Stimulated activated CD8-positive, alpha-beta memory T cell treated with anti-CD3 and anti-CD28 coated beads, Interleukin-4, amount 100 ng/mL, for 1 hour (primary cell): ENCODE measurements at places on chromosomes 4 and X.
A peak's percentile ranks its signal among the peaks of the same experiment; 100 is the strongest.

GRCh38 chrX:9857575-9858474 lies 71.6 kb downstream of the SHROOM2 start:
- no peak for DNase-seq

DNA sequence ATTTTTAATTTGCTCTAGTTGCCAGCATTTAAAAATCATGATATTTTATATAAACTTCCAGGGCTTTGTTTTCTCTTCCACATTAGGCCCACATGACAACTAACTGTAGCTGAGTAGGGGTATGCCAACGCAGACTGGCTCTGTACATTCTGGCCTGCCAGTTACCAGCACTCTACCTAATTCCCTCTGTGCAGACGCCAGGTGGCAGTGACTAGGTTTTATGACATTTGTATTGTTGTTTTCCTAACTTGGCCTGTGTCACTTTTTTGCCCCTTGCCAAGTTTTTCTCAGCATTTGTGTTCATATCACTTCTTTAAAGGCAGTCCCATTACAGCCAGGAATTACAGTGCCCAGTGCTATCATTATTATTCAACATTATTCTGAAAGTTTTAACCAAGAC lies 347.5 kb downstream of the NKX6-1 start:
- DNase-seq, result no peak

DNA sequence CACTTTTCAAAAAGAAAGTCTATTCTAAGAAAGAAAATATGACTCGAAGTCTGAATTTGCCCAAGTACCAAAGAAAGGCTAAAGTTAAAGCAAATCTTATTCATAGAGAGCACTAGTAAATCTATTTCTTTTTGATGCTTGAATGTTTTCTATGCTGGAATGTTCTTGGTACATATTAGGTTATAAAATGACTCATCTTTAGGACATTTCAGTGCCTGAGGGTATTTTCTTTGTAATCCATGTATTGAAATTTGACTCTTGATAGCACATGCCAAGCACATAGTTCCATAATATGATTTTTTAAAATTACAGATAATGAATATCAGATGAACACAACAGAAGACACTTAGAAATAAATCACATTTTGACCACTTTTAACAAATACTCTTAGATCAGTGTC lies 232.8 kb downstream of the TRIML1 start:
- no peak for DNase-seq

GRCh38 chr4:972651-973424 lies 531 bp downstream of the DGKQ start:
- peak; percentile 31 for DNase-seq

GRCh38 chr4:47913330-47913729 lies 1.1 kb downstream of the NFXL1 start:
- no peak for DNase-seq

- DNase-seq, result no peak
Measured at GRCh38 chr4:136706942-136707341, 825.4 kb downstream of the PCDH18 start.

DNA sequence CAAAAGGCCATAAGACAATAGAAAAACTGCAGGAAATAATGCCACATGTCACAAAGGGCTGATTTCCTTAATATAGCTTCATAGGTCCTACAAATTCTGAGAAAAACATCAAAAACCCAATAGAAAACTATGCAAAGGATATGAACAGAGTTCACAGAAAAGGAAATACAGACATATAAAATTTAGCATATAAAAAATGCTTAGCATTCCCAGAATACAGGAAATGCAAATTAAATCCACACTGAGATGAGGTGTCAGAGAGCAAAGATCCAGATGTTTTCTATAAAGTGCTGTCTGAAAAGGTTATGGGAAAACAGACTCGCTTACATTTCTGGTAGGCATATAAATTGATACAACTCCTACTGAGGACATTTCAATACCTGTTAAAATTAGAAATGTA lies 33.8 kb downstream of the TXK start:
- DNase-seq, result no peak
